ENCODE measurements at places on chromosomes 6 and 20. TPM values are rescaled to one million over a fixed set of nuclear protein-coding genes. Genes with fewer than 3 reads are reported as not detected.

The IL20RA gene
- total RNA-seq, result not detected

The TREML2 gene
- total RNA-seq, result not detected

The TMEM74B gene
- not detected for total RNA-seq

The HSPA12B gene
- total RNA-seq, result not detected

The GGT7 gene
- total RNA-seq, result 10.2 TPM

The KCNQ5 gene
- 10.8 TPM for total RNA-seq

The SRC gene
- 28.6 TPM for total RNA-seq

The SRMS gene
- total RNA-seq, result not detected

- DNase-seq, result no peak
- H3K36me3 ChIP-seq, result 0 out of 2 replicates have a peak, but pooled peaks cover 3% of the 10 kb centered on the region
- H3K27ac ChIP-seq, result no peak overlapping the region
- peaks cover 9% of the 10 kb centered on the region for H3K4me1 ChIP-seq
Observed at GRCh38 chr6:43146261-43146660, 24.8 kb upstream of the SRF start.

GRCh38 chr20:47305667-47306066, 50.8 kb downstream of the ZMYND8 start:
- no peaks in the 10 kb centered on the region for H3K4me1 ChIP-seq
- H3K36me3 ChIP-seq, result peaks cover 30% of the 10 kb centered on the region
- H3K4me3 ChIP-seq, result no peak overlapping the region
- no peak for DNase-seq
- no peaks in the 10 kb centered on the region for H3K27me3 ChIP-seq

DNA sequence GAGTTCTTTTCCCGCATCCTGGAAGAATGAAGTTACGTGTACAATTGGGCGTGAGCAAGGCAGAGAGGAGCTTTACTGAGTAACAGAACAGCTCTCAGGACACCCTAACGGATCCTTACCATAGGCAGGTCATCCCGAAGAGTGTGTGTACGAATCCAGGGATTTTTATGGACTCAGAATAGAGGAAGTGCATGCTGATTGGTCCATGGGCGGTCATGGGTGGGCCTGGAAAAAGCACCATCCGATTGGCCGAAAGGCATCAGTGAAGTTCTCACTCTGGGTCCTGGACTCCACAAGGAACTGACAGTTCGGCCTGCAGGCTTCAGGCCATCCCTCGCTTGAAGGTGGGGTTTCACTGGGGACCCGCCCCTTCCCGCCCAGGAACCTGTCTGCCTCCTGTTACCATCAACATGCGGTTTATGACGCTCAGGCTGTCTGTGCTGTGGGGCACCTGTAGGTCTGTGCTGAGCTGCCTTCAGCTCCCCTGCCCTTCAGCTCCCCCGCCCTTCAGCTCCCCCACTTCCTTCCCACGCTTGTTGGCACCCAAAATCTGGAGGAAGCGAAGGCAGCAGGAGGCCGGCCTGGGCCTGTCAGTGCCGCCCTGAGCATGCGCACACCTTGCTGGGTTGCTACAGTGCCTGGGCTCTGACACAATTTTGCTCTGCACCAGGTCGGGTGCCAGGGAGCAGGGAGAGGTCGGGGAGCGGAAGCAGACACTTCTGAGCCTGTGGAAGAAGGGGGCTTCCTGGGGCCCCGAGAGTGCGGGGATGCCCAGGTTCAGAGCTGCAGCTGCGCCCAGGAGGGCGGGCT, 57.9 kb upstream of the MANEA start:
- H3K36me3 ChIP-seq, result no peaks in the 10 kb centered on the region
- H3K27ac ChIP-seq, result no peak overlapping the region
- H3K27me3 ChIP-seq, result no peaks in the 10 kb centered on the region
- H3K4me3 ChIP-seq, result no peak overlapping the region
- no peaks in the 10 kb centered on the region for H3K4me1 ChIP-seq

DNA sequence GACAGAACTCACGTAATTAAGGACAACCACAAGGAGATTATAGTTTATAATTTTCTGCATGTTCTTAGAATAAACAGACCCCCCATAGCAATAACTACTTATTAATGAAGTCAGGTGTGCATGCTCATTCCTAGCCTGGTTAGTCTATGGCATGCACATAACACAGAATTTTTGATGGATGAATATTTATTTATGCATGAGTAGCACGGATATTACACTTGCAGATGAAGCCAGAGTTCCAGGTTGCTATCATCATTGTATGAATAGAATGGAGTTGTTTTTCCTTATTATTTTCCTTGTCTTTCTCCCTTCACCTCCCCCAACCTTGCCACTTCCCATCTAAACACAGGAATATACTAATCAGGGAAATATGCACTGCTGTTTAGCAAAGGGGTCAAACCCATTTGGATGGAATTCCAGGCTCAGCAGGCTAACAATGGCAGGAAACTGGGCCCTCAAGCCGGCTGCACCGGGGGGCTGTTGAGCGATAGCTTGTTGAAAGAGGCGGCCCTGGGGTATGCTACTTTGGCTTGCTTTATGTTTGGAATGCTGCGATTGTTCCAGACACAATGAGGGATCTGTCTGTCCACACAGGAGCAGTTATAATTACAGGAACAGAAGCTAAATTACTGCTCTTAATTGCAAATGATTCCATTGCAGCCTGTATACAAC, 112.6 kb downstream of the TMEM170B start:
- no peaks in the 10 kb centered on the region for H3K36me3 ChIP-seq
- DNase-seq, result peak; percentile 56
- H3K4me1 ChIP-seq, result peaks cover 43% of the 10 kb centered on the region
- H3K4me3 ChIP-seq, result no peak overlapping the region
- H3K27ac ChIP-seq, result peak overlapping the region; percentile 19

DNA sequence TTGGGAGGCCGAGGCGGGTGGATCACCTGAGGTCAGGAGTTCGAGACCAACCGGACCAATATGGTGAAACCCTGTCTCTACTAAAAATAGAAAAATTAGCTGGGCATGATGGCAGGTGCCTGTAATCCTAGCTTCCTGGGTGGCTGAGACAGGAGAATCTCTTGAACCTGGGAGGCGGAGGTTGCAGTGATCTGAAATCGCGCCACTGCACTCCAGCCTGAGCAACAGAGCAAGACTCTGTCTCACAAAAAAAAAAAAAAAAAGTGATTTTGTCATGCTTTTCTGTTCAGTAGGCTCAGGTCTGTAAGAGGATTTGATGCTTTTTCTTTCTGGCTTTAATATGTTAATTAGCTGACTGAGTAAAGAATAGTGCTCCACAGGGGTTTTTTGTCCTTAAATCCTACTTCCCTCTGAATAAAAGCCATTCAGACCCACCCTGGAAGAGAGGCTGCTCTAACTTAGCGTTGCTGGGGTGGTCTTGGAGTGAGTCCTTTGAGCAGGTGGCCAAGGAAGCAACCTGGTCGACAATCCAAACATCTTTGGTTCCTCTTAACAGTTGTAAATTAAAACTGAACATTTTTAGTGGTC, 19.0 kb downstream of the MCM8 start:
- H3K27me3 ChIP-seq, result no peaks in the 10 kb centered on the region
- no peak for DNase-seq
- H3K4me3 ChIP-seq, result no peak overlapping the region
- H3K36me3 ChIP-seq, result no peaks in the 10 kb centered on the region
- no peaks in the 10 kb centered on the region for H3K4me1 ChIP-seq
- H3K27ac ChIP-seq, result no peak overlapping the region

- no peaks in the 10 kb centered on the region for H3K27me3 ChIP-seq
- DNase-seq, result peak; percentile 75
- H3K27ac ChIP-seq, result peak overlapping the region; percentile 41
Observed at GRCh38 chr6:35185302-35185681, 28.5 kb upstream of the SCUBE3 start.

- H3K4me3 ChIP-seq, result no peak overlapping the region
- no peaks in the 10 kb centered on the region for H3K4me1 ChIP-seq
- H3K27ac ChIP-seq, result no peak overlapping the region
- H3K36me3 ChIP-seq, result no peaks in the 10 kb centered on the region
Observed at GRCh38 chr6:127813699-127814027, 87.2 kb downstream of the THEMIS start.

DNA sequence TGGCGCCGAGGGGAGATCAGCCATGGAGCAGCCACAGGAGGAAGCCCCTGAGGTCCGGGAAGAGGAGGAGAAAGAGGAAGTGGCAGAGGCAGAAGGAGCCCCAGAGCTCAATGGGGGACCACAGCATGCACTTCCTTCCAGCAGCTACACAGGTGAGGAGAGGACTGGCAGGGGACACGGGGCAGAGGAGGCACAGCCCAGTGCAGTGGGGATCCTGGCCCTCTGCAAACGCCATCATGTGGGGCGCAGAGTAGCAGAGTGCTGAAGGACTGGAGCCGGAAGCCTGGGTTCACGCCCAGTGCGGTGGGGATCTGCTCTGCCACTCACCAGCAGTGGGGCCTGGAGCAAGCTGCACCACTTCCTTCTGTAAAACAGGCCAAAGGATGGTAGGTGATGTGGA, 41.1 kb upstream of the FANCE start:
- DNase-seq, result no peak
- peaks cover 4% of the 10 kb centered on the region for H3K4me1 ChIP-seq
- H3K27me3 ChIP-seq, result no peaks in the 10 kb centered on the region
- H3K36me3 ChIP-seq, result no peaks in the 10 kb centered on the region
- H3K27ac ChIP-seq, result no peak overlapping the region

GRCh38 chr20:49634116-49634515, 66.2 kb upstream of the PTGIS start:
- peaks cover 38% of the 10 kb centered on the region for H3K36me3 ChIP-seq
- H3K4me1 ChIP-seq, result no peaks in the 10 kb centered on the region
- no peak for DNase-seq
- no peak overlapping the region for H3K27ac ChIP-seq

DNA sequence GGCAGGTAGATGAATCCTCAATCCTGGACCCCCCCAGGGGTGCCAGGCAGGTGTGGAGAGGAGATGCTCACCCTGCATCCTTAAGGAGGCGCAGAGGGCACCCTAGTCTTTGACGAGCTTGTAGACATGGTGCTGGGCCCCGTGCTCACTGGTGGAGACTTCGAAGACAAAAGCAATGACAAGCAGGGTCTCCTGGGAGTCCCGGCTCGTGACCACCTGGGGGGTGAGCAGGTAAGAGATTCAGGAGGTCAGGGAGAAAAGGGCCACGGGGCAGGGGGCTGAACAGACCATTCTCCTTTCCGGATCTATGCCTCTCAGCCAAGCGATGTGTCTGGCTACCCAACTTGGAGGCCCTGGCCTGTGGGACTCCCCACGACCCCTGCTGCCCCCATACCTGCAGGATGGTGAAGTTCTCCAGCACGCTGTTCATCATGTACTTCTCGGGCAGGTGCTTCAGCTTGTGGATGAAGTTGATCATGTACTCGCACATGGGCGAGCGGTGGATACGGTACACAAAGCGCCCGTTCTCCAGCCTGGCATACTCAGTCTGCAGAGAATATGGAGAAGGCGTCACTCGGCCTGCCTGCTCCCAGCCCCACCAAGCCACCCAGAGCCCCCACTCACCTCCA, 6.9 kb downstream of the RPL10A start:
- H3K36me3 ChIP-seq, result peaks cover 27% of the 10 kb centered on the region
- DNase-seq, result no peak
- H3K4me1 ChIP-seq, result peaks cover 17% of the 10 kb centered on the region
- no peak overlapping the region for H3K4me3 ChIP-seq
- no peaks in the 10 kb centered on the region for H3K27me3 ChIP-seq
- H3K27ac ChIP-seq, result no peak overlapping the region

DNA sequence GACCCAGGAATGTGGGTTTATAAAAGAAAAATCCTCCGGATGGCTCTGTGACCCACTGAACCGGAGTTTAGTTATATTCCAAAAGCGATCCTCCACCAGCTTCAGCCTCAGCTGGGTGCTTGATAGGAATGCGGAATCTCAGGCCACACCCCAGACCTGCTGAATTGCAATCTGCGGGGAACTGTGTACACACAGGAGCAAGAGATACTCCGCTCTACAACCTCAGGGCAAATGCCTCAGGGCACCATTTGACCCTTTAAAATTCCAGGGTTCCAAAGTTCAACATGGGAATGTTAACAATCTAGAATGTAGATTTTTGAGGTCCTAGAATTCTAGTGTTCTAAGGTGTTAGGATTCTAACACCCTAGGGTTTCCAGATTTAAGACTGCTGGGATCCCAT, 10.8 kb downstream of the BPIFA2 start:
- H3K36me3 ChIP-seq, result no peaks in the 10 kb centered on the region
- H3K27me3 ChIP-seq, result no peaks in the 10 kb centered on the region
- H3K4me3 ChIP-seq, result no peak overlapping the region
- DNase-seq, result no peak
- no peak overlapping the region for H3K27ac ChIP-seq

Data from GM23248 (cell line).